ENCODE measurements at places on chromosomes 12 and 14.

DNA sequence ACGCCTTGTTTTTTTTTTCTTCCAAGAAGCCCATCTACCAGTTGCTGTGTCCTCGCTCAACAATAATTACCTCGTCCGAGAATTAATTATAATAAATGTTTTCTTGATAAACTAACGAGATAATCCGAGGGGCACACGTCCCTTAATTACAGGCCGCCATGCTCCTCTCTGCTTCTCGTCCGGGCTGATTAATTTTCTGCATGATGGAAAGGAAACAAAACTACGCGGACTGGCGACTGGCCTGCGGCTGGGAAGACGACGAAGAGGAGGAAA, 2.2 kb downstream of the OTX2 start:
- DNase-seq: no peak

- no peak for DNase-seq
Observed at GRCh38 chr12:6294156-6295093, 16.1 kb upstream of the PLEKHG6 start.

DNA sequence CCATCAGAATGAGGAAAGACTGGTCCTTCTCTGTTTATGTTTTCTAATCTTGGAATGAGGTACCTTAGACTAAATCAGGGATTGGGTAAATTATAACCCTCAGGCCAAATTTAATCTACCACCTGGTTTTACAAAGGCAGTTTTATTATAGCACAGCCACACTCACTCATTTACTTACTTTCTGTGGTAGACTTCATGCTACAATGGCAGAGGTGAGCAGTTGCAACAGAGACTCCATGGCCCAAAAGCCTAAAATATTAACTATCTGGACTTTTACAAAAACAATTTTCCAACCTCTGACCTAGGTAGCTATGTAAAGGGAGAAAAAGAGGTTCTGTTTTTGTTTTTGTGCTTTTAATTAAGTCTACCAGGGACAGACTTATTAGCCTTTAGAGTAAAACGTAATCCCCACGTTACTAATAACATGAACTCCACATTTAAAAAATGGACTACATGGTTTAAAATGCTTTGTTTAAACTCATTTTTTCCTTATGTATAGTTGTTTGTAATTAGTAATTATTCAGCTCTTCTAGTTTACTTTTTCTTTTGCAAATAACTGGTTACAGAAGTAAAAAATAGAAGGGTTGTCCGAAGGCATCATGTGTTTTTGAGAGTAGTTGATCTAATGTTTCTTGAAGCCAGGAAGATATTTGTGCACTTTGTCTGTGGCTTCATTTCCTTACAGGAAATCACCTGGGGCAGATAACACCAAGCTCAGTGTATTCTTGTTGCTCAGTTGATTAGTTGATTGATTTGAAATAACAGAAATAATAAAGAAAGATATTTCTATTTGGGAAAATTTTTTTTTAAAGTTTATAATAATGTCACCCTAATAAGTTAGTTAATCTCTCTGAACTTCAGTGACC, 57.6 kb upstream of the ATP2B1 start:
- DNase-seq: no peak

DNA sequence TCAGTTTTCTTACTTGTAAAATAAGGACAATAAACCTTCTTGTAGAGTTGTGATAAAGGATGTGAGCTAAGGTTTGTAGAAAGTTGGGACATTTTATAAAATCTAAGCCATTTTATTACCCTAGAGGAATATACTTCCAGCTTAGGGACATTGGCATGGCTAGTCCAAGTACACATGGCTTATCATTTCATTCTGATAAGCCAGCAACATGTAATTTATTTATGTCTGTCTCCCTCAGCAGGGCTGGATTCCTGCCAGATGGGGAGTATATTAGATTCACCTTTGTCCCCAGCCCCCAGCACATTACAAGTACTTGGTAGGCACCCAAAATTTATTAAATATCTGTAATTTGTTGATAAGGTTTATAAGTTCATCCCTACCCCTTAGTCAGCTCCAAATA, 6.3 kb upstream of the ATG14 start:
- DNase-seq: no peak

DNA sequence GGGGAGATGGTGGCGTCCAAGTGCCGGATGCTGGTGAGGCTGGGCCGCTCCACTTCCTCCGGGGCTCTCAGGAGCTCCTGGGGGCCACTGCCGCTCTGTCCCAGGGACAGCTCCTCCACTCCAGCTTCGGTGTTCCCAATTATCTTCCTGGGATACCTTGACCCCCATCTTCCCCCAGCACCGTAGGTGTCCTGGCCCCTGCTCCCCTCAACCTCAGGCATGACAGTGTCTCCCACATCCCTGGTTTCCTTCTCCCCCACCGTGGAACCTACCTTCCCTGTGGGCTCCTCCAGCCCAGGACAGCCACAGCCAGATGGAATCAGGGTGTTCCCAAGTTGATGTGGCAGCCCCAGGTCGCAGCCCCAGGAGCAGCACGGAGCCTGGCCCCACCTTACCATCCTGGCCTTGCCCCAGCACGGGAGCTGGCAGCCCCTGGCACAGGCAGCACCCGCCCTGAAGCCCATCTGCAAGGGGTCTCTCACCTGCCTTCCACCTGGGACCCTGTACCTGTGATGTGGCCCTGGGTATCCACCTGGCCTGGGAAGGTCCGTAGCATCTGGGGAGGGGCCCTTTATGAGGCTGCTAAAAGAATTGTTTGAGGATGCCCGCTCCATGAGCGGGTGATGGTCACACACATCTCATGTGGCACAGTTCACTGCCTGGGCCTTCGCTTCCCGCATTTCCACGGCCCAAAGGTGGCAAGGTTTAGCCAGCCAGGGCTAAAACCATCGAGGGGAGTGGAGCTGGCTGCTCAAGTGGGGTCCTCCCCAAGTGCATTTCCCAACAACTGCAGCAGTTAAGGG, 4.1 kb downstream of the TMEM121 start:
- no peak for DNase-seq

DNA sequence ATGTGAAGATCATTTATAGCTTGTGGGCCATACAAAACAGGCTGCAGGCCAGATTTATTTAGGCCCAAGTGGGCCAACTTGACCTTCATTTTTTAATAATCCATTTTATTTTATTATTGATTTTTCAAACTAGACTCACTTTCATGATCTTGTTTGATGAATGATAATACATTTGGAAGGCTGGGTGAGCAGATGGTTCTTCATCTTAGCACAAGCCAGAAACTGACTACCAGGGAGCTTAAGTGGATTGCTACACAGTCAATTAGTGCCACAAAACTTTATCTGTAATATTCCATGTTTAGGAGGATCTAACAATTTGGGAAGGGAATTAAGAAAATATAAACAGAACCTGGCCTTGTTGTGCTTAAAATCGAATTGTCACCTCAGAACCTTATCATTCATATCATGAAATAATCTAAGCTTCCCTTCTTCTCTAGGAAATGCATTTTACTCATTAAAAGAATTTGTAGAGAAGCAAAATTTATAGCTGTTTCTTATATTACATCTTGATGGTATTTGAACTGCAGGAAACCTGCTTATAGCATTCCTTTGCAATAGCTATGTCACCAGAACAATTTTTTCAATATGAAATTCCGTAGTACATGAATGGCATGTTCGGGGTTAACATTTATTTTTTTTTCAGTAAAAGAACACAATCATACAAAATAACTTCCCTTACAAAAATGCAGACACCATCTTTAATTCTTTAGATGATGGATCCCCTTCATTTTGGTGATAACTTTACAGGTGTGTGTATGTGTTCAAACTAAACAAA, 62.0 kb upstream of the CSRP2 start:
- DNase-seq: no peak

DNA sequence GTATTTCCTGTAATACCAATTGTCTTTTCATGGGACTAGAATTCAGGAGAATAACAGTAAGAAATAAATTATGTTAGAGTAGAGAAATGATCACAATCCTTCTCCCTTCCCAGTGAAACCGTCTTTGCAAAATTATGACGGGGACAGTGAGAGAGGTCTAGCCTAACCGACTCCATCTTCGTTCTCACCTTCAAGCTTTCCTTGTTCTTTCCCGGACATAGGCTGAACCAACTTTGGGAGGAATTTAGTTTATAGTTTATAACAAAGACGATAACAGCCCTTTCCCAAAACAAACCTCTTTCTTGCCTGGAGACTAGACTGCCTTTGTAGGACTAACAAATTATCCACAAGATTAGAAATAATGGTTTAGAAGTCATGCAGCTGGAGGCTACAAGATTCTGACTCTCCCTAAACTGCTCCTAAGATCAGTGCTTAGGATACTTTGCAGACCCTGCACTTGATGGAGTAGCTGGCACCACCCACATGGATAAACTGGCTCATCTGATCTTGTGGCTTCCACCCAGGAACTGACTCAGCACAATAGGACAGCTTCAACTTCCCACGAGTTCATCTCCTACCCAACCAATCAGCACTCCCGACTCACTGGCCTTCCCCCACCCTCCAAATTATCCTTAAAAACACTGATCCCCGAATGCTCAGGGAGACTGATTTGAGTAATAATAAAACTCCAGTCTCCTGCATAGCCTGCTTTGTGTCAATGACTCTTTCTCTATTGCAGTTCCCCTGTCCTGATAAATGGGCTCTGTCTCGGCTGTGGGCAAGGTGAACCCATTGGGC, 521.2 kb upstream of the TBX3 start:
- DNase-seq: no peak

All from cerebellar cortex (tissue), 1 donor.